Stimulated activated CD8-positive, alpha-beta memory T cell treated with anti-CD3 and anti-CD28 coated beads, Interleukin-4, amount 100 ng/mL, for 4 hours (primary cell): ENCODE measurements at places on chromosomes 1 and 21.

GRCh38 chr1:179046808-179047635 is 21.3 kb downstream of the FAM20B start:
- no peak for DNase-seq

DNA sequence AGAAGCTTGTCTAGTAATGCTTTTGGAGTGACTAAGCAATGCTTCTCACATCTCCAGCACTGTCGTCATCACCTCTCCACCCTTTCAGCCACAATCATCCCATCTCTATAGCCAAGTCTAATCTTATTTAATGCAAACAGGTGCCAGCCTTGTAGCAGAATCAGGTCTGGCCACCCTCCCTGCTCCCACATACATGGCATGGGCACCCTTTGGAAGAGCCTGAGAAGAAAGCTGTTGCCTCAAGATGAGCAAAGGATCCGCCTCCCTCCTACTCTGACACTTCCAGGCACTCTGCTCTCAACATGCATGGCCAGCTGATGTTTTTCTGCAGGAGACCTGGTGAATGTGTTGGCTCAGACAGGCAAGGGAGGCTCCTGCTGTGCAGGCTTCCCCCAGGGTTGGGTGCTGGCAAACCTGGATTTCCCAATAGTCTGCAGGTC is 113.1 kb upstream of the GRIK3 start:
- DNase-seq: no peak

DNA sequence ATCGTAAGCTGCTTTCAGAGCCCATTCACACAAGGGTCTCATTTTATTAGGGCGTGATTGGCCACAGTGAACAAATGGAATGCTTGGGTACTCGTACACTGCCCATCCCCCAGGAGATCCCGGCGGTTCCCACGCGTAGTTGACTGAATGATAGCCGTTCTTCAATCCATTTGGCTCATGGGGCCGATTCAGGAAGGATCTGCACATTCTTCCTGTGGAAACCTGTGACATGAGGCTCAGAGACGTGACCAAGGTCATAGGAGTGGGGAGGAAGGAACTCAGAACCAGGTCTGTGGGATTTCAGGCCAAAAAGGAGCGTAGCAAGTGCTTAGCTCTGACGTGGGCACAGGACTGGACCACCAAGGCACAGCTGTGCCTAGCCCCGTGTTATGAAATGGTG is 11.7 kb downstream of the ABCG1 start:
- no peak for DNase-seq

- DNase-seq: no peak
Observed at GRCh38 chr1:58882322-58882948, 98.6 kb upstream of the JUN start.

GRCh38 chr1:119141020-119141424 is 569 bp upstream of the WARS2 start:
- no peak for DNase-seq

- DNase-seq: no peak
Observed at GRCh38 chr1:98763488-98764150, 102.1 kb downstream of the SNX7 start.

GRCh38 chr1:8649027-8649426 is 168.4 kb downstream of the RERE start:
- no peak for DNase-seq

DNA sequence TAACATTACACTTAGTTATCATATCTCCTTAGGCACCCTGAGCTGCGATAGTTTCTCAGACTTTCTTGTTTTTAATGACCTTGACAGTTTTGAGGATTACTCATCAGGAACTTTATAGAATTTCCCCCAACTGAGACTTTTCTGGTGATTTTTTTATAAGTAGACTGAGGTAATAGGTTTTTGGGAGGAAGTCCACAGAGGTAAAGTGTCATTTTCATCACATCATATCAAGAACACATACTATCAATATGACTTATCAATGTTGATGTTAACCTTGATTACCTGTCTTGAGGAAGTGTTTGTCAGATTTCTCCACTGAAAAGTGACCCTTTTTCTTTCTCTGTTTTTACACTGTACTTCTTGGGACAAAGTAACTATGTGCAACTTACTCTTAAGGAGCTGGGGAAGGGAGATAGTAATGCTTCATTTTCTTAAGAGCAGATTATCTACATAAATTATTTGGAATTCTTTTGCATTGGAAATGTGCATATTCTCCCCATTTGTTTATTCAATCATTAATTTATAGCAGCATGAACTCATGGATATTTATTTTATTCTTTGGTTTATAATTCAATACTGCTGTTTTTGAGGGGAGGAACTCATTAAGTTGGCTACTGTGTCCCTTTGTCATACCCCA is 72.8 kb upstream of the HSD17B7 start:
- DNase-seq: no peak

DNA sequence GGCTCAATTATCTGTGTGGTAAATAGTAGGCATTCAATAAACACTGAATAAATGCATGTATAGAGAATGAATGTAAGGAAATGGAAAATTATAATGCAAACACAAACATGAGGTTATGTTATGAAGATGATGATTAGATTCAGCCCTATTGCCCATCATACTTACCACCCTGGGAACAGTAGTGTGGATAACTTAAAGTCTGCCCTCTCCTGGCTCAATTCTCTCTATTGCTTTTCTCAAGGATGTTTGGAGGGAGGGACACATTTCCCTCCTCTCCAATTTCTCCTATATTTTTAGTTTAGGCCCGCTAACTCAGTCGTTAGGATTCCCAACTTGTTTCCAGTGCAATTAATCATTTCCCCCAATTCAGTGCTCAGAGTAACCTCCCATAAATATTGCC is 101.5 kb upstream of the TNR start:
- no peak for DNase-seq

- no peak for DNase-seq
Observed at GRCh38 chr1:23037081-23037740, 17.9 kb downstream of the KDM1A start.

- no peak for DNase-seq
Observed at GRCh38 chr1:29490204-29490934, 254.0 kb downstream of the PTPRU start.

DNA sequence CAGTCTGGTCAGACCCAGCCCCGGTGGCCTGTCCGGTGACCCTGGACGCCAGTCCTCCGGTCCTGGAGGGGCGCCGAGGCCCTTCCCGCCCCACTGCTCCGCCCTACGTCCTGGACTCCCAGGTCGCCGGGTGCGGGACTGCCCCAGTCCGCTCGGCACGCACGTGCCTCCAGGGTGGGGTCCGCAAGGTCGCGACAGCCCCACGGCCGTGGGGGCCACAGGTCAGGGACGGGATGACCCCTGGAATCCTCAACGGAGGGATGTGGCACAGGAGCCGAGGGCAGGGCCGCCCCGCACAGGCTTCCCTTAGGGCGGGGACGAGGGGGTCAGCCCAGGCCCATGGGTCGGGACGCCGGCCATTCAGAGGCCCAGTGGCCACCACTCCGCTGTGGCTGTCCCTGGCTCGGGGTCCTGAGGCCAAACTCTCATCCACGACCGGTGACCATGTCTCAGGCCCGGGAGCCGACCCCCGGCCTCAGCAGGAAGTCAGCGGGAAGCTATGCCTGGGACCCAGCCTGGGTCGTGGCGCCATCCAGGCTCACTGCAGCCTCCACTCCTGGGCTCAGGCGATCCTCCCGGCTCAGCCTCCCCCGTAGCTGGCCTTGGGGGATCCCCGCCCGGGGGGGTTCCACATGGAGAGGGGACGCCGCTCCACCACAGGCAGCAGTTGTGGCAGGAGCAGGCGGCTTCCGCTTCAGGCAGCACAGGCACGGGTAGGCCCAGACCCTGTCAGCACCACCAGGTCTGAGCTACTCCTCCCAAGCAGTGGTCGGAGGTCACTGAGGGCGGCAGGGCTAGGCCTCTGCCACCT is 599 bp upstream of the TMEM240 start:
- DNase-seq: no peak

DNA sequence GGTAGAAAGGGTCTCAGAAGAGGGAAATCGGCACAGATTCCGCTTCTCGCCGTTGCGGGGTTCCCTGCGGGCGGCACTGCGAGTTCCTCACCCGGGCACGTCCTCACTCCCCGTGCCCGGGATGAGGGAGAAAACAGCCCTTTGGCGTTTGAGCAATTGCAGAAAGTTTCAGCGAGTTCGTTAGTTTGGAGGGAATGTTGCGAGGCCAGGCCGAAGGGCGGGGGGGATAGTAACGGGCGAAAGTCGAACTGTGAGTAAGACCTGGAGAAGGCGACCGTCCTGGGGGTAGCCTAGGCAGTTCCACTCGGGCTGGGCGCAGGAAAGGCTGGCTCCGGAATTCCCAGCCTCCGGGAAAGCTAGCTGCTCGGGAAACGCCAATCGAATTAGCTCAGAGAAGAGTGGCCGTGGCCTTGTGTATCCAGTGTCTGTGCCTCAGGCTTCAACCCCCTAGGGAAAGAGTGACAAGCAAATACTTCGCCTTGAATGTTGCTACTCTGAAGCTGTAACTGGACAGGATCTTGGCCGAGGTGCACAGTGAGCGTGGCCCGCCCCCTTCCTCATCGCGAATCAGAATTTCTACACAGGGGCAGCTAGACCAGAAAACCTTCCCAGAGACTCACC is 787 bp downstream of the PTGFR start:
- DNase-seq: no peak

DNA sequence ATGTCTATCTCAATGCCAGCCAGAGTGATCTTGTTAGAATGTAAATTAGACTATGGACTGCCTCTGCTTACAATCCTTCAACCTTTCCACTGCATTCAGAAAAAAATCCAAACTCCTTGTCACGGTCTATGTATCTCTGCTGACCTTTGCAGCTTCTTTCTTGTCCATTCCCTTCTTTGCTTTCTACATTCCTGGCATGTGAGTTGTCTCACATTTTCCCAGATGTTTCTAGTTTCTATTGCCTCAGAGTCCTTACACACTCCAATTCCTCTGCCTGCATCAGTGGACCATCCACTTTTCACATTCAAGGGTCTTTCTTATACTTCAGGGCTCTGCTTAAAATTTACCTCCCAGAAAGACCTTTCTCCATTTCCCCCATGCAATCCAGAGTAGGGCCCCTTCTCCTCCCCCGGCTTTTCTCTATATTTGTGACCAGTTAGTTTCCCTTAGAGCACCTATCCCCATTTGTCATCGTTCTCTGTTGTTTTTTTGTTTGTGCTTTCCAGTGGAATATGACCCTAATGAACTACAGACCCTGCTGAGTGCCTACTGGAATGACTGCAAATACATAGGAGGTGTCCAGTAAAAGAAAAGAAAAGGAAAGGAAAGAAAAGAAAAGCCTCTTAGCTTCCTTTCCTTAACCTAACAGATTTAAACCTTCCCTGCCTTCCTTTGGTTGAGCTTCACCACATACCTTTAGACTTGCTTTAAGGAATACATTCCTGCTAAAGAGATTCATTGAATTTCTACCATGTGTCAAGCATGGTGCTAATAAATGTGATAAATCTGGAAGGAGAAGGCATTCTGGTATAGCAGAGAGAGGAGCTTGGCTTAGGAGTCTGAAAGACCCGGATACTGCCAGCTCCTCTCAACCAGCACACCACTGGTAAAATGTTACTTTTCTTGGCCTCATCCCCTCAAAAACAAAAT is 102.0 kb downstream of the DIRAS3 start:
- no peak for DNase-seq

DNA sequence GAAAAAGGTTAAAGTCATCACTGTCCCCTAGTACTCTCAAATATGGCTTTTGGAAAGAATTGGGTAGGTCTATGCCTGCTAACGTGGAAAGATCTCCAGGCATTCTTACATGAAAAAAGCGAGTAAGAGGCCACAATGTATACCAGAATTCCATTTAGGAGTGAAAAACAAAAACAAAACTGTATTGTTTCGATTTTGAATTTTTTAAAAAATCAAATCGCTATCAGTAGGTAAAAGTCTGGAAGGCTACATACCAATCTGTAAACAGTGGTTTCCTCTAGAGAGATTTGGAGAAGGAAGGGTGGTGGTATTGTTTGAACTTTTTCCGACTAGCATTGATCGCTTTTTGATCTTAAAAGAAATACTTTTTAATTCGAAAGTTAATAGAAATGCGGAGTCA is 55.9 kb downstream of the RRAGC start:
- DNase-seq: no peak

DNA sequence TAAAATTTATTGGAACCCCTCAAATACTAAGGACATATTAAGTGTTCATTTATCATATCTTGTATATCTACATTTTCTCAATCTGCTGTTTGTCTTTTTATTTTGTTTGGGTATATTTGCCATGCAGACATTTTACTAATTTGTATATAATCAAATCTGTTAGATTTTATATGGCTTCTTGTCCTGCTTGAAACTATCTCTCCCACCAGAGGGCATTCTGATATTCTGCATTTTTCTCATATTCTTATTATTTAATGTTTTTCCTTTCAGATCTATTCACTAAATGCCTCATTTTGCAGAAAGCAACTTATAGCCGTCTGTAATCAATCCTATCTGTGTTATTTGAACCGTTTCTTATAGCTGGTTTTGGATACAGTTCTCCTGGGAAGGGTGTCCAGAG is 745.5 kb downstream of the LRRIQ3 start:
- DNase-seq: no peak

DNA sequence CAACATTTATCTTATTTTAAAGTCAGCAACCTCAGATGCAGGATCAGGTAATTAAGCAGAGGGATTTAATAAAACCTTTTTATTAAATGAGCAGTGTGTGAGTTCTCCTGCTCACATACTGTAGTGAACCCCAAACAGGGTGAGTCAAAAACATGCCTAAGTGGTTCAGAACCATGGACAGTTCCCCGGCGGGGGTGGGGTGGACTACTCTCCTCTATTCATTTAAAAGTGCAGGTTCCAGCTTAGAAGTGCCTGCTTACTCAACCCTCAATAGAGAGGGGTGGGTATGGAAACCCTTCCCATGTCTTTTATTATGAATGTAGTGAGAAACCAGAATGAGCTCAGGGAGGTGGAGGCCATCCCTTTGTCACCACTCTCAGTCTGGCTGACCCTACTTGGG is 397.9 kb downstream of the HHAT start:
- no peak for DNase-seq

GRCh38 chr1:193569096-193569982 is 382.9 kb upstream of the B3GALT2 start:
- no peak for DNase-seq

DNA sequence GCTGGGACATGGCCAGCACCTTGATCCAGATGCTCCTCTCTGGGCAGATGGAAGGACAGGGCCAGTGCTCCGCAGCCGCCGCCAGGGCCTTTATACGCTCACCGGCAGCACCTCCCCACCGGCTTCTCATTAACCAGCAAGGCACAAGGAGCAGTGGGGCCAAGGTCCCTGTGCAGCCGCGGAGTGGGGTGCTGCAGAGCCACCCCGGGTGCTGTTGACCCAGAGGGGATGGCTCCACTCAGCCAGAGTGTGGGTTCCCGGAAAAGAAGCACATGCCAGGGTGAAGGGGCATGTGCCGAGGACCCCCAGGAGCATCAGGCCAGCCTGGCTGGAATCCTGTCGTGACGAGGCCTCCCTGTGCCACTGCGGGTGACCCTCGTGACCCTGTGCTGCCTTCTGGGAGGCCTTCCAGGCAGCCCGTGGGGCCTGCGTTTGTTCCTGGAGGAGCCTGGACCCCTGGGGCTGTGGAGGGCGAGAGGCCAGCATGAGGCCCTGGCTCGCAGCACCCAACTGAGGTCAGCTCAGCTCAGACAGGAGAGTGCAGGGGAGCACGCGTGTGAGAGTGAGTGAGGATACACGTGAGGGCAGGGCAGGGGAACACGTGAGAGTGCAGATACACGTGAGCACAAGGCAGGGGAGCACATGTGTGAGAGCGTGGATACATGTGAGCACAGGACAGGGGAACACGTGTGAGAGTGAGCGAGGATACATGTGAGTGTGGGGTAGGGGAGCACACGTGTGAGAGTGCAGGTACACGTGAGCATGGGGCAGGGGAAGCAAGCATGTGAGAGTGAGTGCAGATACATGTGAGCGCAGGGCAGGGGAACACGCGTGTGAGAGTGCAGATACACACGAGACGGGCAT is at the start of gene FTCD:
FTCD (minus strand) TSS at position 66 of the 864 bp plus-strand sequence; CDS start at position 10, 56 bp downstream.
- no peak for DNase-seq
